ENCODE measurements at places on chromosomes 6 and 20. TPM values are rescaled to one million over a fixed set of nuclear protein-coding genes. Genes with fewer than 3 reads are reported as not detected.

PTCRA gene
- not detected for total RNA-seq

TDRD6 gene
- total RNA-seq, result 0.07 TPM

CRISP3 gene
- not detected for total RNA-seq

PRPF6 gene
- total RNA-seq, result 79.4 TPM

FAM209A gene
- total RNA-seq, result 0.28 TPM

SLC22A2 gene
- total RNA-seq, result 0.44 TPM

PDE7B gene
- not detected for total RNA-seq

Data from WTC11 (cell line).